ENCODE measurements at places on chromosomes 7 and 10. TPM values are rescaled to one million over a fixed set of nuclear protein-coding genes. Genes with fewer than 3 reads are reported as not detected.

Gene FAM25C
- not detected for polyA plus RNA-seq

Gene CNNM1
- 0.79 TPM for polyA plus RNA-seq

Gene OR6B1
- not detected for polyA plus RNA-seq

Gene ELFN1
- polyA plus RNA-seq = 2.3 TPM

Gene RADIL
- polyA plus RNA-seq = 2.1 TPM

Gene FBXO24
- 0.88 TPM for polyA plus RNA-seq

Gene ARMH3
- 19.3 TPM for polyA plus RNA-seq

Gene HOXA1
- polyA plus RNA-seq = 1.5 TPM

Gene PDK4
- polyA plus RNA-seq = 13.6 TPM

Gene UTF1
- not detected for polyA plus RNA-seq

Gene MKI67
- 26.5 TPM for polyA plus RNA-seq

Gene MNX1
- 14.5 TPM for polyA plus RNA-seq

GRCh38 chr10:48331436-48331835 lies 25.0 kb downstream of the MAPK8 start:
- no peak for DNase-seq

DNA sequence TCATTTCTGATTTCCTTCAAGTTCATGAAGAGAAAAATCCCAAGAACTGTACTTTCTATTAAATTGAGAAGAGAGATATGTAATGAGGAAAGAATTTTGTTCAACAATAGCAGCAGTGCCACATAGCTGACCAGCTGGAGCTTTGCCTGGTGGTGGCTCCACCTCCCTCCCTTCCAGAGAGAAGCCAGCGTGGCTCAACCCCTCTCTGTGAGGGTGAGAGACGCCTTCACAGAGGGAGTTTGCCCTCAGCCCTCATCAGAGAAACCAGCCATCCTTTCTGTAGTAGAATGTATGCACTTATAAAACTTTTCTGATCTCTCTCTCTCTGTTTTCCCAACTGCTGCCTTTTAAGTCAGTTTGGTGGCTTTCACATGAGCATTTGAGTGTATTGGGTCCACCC lies 20.5 kb upstream of the COL1A2 start:
- peak; percentile 41 for DNase-seq

DNA sequence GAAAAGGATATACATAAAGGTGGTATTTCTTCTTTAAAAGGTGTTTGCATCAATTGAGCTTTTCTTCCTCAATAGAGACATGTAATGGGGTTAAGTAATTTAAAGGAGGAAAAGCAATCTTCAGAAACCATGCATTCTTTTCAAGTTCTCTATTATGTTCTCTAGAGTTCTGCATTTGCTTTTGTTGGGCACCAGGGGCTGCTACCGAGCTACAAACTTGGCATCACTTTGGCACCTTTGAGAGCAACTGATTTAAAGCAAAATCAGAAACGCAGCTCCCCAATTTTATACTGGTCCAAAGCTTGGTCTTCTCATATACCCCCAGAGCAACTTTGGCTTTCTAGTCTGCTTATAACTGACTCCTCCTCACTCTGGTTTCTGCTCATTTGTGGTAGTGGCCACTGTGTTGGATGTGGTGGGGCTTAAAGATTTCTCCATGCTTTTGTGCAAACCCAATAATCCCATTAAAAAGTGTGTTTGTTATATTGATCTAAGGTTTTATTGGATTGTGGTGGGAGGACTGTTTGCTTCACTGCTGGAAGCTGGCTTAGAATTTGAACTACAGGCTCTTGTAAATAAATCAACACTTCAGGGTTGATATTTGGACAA lies 712.1 kb downstream of the PHTF2 start:
- DNase-seq = peak; percentile 11

GRCh38 chr7:92275327-92275726 lies 29.6 kb downstream of the ANKIB1 start:
- no peak for DNase-seq

DNA sequence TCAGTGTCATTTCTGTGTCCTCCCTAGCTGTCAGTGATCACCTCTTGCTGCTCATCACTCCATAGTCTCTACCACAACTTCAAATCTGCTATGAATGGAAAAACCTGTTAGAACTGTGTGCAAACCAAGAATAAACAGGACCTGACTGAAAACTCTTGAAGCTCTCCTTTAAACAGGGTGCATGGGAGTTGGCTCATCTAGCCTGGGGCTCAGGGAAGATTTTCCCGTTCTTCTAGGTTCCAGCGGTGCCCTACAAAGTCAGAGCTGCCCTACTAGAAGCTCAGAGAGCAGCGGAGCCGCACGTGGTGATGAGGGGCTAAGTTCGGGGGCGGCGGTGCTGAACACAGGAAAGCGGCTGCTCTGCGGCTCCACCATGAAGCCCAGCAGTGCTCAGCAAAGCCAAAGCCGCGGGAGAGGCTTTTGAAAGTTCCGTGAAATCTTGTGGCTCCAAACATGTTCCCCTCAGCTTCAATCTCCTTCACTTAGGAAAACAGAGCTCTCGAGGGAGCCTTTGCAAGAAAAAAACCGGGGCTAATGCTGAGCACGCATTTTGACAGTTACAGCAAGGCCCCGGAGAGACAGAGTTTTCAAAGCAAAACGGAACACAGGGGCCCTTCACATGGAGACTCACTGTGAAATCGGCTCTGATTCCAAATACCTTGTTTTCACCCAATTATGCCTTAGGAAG lies 30.5 kb downstream of the RGS10 start:
- DNase-seq = no peak

- DNase-seq = peak; percentile 90
Observed at GRCh38 chr7:1532456-1533254, 2.2 kb downstream of the MAFK start.

DNA sequence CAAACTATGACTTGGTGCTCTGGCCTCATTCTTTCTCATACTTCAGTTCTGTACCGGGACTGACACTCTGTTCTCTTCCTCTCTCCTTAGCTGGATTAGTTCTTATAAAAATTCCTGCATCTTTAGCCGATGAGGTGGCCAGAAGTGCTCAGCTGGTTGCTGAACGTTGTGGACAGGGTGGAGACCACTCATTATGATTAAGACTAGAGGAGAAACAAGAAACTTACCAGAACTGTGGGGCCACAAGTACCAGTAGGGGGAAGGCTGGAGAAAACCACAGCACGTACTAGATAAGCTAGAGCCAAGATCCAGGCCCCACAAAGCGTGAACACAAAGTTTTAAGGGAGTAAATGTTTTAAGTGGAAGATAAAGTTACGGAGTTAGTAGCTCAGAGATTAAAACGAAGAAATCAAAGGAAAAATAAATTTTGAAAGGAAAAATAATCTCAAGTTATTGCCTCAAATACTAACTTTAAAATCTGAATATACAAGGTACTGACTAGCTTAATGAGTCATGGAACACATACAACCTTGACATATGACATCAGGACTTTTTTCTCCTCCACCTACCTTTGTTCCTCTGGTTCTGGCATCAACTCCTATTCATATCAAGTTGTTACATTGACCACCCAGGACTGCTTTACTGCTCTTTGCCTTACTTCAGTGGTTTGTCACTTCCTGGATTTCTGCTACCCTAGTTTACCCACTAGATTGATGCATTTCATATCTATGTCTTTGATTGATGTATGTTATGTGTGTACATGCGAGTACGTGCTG lies 469.0 kb downstream of the TFEC start:
- DNase-seq = no peak

DNA sequence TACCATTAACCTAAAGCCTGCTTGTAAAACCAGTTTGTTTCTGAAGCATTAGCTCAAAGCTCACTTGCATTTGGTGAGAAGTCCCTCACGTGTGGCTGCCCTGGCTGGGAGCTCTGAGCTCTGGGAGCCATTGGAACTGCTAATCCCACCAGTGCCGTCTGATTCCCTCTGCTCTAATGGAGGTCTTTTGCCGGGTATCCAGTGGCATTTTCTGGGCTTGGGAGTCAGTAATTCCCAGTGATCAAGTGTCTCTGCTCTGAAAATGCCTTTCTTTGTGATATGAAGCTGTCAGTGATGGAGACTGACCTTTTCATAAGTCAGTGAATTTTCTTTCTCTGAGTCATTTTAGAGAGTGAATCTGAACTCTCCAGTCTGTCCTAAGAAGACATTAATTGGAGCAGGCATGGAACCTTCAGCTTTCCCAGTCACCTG lies 36.9 kb upstream of the FAM20C start:
- no peak for DNase-seq

DNA sequence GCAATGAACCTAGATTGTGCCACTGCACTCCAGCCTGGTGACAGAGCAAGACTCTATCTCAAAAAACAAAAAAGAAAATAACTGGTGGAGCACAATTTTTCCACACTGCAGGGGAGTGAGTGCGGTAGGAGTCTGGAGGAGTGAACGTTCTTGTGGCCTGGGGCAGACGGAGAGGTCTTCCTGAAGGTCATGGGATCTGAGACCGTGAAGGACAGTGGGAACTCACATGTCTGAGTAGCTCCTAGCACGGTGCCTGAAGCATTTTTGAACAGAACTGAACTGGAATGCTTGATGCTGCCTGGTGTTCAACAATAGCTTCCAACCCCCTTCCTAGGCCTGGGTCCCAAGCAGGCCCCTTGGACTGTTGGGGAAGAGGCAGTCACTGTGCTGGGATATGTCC lies 84.3 kb upstream of the PODXL start:
- no peak for DNase-seq

- no peak for DNase-seq
Observed at GRCh38 chr10:69073736-69074364, 14.1 kb upstream of the SRGN start.

DNA sequence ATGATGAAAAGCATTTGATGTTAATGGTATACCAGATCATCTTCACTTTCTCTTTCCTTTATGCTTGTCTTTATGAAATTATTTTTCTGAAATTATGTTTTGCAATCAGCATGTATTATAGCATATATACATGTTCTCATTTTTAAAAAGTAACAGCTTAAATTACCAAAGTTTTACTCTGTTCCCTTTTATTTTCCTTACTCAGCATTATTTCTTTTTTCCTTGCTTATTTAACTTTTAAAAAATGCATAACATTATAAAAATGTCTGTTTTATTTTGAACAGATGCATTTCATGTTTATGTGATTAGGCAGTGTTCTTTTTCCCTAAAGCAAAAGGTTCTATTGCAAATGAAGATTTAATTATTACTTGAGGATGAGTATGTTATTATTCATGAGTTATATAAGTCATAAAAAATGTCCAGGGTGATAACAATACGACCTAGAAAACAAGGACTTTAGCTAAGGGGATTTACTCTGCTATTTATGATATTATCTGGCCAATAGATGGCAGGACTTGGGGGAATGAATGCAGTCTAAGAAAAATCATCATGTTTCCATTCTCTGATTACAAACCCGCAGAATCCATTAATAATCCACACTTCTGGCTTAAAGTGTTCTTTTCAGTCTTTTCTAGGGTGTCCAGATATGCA lies 38.5 kb downstream of the CABCOCO1 start:
- no peak for DNase-seq

DNA sequence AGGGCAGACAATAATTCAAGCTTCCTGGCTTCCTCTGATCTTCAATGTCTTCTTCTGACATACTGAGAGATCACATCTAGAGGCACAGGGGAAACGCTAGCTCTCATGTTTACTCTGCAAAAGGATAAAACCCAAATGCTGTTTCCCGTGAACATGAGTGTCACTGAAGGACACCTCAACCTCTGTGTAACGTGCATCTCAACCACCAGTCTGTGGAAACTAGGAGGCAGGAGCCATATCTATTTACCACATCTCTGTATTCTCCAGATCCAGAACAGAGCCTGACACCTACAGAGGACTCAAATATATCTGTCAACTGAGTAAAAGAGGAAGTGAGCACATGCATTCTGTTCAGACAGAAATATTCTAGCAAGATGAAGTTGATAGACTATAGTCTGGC lies 140.3 kb upstream of the TARP start:
- no peak for DNase-seq

- DNase-seq = no peak
Observed at GRCh38 chr10:105284476-105285215, 643.6 kb downstream of the SORCS3 start.

- no peak for DNase-seq
Observed at GRCh38 chr7:96822824-96823223, 113.2 kb upstream of the SEM1 start.

DNA sequence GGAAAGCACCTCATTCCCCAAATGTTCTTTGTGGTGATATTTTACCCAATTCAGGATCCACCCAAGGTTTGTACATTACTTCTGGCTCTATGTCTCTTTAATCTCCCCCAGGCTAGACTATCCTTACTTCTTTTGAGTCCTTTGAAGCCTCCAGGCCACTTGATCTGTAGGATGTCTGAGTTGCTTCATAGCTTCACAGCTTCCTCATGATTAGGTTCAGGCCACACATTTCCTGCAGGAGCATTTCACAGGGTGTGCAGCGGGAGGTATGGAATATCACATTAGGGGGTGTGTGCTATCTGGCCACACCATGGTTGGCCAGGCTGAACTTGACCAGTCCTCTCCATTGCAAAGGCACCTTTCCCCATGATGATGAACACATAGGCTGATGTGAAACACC lies 18.7 kb downstream of the TSPAN15 start:
- no peak for DNase-seq

DNA sequence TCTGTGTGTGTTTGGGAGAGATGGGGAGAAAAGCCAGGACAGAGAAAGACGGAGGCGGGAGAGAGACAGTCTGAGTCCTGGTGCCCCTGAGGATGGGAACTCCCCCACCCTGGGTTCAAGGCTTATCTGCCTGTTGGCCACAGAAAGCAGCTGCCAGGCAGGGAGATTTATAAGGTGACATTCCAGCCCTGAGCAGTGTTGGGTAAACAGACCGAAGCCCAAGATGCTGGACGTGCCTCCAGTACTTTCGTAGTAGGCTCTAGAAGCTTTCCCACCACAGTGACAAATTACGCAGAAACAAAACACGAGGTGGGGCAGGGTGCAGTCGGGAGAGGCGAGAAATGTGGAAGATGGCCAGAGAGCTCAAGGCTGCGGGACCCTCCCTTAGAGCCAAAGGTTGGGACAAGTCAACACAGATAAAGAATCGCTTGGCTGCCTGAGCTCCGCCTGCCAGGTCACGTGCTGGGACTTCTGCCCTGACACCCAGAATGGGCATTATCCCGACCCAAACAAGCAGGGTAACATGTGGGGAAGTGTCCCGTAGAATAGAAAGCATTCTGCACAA lies 41.1 kb downstream of the CCDC3 start:
- peak; percentile 62 for DNase-seq

GRCh38 chr10:50613726-50614443 lies 9.9 kb downstream of the SGMS1 start:
- DNase-seq = no peak

DNA sequence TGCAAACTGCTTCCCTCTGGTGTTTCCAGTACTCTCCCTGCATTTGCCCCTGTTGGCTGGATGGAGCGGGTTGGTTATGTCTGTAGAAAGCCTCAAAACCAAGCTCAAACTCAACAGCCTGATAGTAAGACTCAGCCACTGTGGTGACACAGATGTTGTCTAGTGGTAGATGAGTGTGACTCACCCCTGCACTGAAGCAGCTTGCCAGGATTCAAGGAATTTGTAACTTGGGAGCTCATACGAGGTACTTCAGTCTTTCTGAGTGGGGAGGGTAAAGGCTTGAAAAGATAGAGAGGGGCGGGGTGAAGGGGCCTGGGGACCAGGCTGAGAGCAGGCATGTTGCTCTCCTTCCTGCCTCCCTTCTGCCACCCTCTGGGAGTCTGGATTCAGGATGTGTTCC lies 22.9 kb upstream of the AQP1 start:
- peak; percentile 43 for DNase-seq
